Activated CD4-positive, alpha-beta T cell treated with anti-CD3 and anti-CD28 coated beads, Interleukin-2, amount 10 ng/mL, durations not matched to agents 7 days and 5 days (primary cell): ENCODE measurements at places on chromosomes 5 and 9. TPM values are rescaled to one million over a fixed set of nuclear protein-coding genes. Genes with fewer than 3 reads are reported as not detected.

DNA sequence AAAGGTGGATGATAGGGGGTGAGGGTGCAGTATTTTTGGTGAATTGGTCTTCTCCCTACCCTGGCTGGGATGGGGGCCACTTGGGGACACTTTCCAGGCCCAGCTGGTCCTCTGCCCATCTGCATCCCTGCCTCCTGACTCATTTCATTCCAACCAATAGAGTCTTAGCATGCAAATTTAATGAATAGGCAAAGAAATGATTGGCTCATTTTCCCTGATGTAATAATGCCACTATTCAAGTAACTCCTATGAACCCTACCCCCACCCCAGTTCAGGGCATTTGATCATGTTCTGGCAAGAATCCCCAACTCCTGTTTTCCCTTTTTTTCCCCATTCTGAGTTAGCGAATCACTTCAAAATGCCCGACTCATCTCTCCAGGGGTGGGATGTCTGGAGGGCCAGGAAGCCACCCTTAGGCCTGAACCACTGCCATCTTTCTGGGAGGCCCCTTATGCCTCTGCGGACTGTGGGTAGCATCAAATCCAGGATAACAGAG, 56.7 kb downstream of the PCDH1 start:
- peaks cover 20% of the 10 kb centered on the region for H3K27me3 ChIP-seq
- H3K36me3 ChIP-seq, result no peaks in the 10 kb centered on the region
- H3K4me1 ChIP-seq, result no peaks in the 10 kb centered on the region
- DNase-seq, result no peak
- no peak overlapping the region for H3K27ac ChIP-seq

DNA sequence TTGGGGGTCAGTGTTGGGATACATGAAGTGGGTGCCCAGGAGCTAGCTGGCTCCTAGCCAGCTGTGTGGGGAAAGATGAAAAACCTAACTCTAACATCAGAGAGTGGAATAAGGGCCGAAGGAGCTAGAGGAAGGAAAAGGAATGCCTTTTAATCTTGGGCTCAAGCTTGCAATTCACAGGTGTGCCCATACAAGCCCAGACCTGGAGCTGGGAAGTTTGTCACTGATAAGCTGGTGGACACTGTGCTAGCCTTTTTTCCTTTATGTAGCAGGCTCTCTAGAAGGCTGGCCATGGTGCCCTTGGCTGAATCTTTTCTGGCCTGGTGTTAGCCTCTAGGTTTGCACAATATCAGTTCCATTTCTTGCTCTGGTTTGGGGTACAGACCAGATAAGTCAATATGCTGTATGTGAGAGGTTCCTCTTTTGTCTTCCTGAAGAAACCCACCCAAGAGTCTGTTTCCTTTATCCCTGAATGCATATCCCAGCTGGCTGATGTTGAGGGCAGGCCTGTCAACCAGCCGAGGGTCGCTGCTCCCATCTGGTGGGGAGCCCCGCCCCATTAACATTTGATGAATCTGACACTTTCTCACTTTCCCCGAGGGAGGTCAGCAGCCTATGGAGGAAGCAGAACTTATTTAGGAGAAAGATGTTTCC, 92.4 kb upstream of the CXCL14 start:
- H3K36me3 ChIP-seq, result no peaks in the 10 kb centered on the region
- H3K4me1 ChIP-seq, result peaks cover 3% of the 10 kb centered on the region
- H3K4me3 ChIP-seq, result no peak overlapping the region
- H3K27me3 ChIP-seq, result peaks cover 26% of the 10 kb centered on the region
- no peak overlapping the region for H3K27ac ChIP-seq
- no peak for DNase-seq

SPATA9 gene
- total RNA-seq, result not detected

DNA sequence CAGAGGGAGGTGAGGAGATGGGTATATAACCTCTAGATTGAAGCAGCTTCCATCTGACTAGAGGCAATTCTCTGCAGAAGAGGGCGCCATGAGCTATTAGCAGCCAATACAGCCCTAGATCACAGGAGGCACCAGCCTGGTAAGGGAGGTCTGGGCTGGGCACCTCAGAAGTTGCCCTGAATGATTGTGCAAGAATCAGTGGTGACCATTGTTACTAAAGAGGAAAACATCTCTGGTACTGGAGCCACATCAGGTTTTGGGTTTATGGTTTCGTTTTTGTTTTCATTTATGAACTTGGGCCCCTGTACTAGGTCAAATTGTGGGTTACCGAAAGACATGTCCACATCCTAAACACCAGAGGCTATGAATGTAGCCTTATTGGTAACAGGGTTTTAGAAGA, 342.0 kb downstream of the MLLT3 start:
- H3K4me3 ChIP-seq, result no peak overlapping the region
- no peak overlapping the region for H3K27ac ChIP-seq
- peaks cover 39% of the 10 kb centered on the region for H3K36me3 ChIP-seq
- no peak for DNase-seq
- no peaks in the 10 kb centered on the region for H3K27me3 ChIP-seq
- H3K4me1 ChIP-seq, result peaks cover 13% of the 10 kb centered on the region

GRCh38 chr9:120692901-120693699, 21.2 kb downstream of the MEGF9 start:
- H3K27me3 ChIP-seq, result no peaks in the 10 kb centered on the region
- DNase-seq, result no peak
- peaks cover 27% of the 10 kb centered on the region for H3K4me1 ChIP-seq

- peaks cover 10% of the 10 kb centered on the region for H3K36me3 ChIP-seq
- no peak for DNase-seq
- no peak overlapping the region for H3K4me3 ChIP-seq
- no peaks in the 10 kb centered on the region for H3K27me3 ChIP-seq
- H3K4me1 ChIP-seq, result peaks cover 4% of the 10 kb centered on the region
Measured at GRCh38 chr5:94693043-94693822, 74.8 kb downstream of the SLF1 start.

- H3K27me3 ChIP-seq, result no peaks in the 10 kb centered on the region
- H3K4me3 ChIP-seq, result no peak overlapping the region
- H3K4me1 ChIP-seq, result no peaks in the 10 kb centered on the region
- no peak for DNase-seq
- H3K27ac ChIP-seq, result no peak overlapping the region
Measured at GRCh38 chr9:2317591-2317990, 302.4 kb downstream of the SMARCA2 start.

GRCh38 chr5:177598477-177598876, 1.5 kb upstream of the B4GALT7 start:
- no peaks in the 10 kb centered on the region for H3K27me3 ChIP-seq
- H3K4me3 ChIP-seq, result peak overlapping the region; percentile 74
- H3K36me3 ChIP-seq, result peaks cover 32% of the 10 kb centered on the region
- no peak for DNase-seq
- H3K27ac ChIP-seq, result peak overlapping the region; percentile 52

DNA sequence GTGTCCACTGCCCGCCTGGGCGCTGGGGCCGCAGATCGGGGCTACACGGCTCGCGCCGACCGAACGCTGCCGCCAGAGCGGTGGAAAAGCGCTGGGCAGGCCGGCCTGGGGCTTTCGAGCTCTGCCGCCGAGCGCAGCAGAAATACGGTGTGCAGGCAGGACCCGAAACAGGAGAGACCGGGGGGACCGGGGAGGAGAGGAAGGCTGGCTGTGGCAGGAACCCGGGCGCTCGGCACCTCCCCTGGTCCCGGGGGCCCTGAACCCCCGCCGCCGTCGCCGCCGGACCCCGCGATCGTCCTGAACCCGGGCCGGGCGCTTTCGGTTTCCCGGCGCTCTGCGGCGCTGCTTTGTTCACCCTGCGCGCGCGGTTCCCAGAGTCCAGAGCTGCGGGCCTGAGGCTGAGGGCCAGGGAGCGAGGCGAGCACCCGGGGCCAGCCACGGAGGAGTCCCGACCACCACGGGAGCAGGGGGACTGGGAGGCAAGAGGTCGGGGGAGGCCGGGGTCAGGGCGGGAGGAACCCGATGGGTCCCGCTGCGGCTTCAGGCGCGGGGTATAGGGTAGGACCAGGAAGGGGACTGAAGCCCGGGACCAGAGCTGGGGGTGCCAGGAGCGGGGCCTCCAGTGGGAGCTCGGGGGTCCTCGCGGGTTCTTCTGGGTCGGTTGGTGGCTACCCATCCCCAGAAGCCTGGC, 12.0 kb downstream of the IRX2 start:
- H3K36me3 ChIP-seq, result no peaks in the 10 kb centered on the region
- H3K27ac ChIP-seq, result no peak overlapping the region
- peaks cover 59% of the 10 kb centered on the region for H3K27me3 ChIP-seq

- no peak overlapping the region for H3K27ac ChIP-seq
- DNase-seq, result no peak
Measured at GRCh38 chr9:126791406-126792230, 13.2 kb upstream of the ZBTB43 start.

CACNA1B gene
- total RNA-seq, result not detected

- H3K27ac ChIP-seq, result no peak overlapping the region
- H3K4me3 ChIP-seq, result no peak overlapping the region
- DNase-seq, result no peak
Measured at GRCh38 chr9:8750639-8751051, 951.1 kb upstream of the DMAC1 start.

NR4A3 gene
- total RNA-seq, result 0.17 TPM

GRCh38 chr9:116163293-116164055, 9.9 kb downstream of the PAPPA start:
- H3K36me3 ChIP-seq, result no peaks in the 10 kb centered on the region
- no peak for DNase-seq
- peaks cover 6% of the 10 kb centered on the region for H3K27me3 ChIP-seq

MEIKIN gene
- not detected for total RNA-seq

DNA sequence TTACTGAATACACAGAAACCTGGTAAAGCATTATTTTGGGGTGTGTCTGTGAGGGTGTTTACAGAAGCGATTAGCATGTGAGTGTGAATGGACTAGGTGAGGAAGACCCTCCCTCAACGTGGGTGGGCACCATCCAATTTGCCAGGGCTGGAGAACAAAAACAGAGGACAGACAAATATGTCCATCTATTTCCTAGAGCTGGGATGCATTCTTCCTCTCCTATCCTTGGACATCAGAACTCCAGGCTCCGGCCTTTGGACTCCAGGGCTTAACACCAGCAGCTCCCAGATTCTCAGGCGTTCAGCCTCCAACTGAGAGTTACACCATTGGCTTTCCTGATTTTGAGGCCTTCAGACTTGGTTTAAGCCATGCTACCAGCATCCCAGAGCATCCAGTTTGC, 65.8 kb upstream of the CHD1 start:
- H3K4me3 ChIP-seq, result no peak overlapping the region
- no peaks in the 10 kb centered on the region for H3K27me3 ChIP-seq
- no peak overlapping the region for H3K27ac ChIP-seq
- H3K4me1 ChIP-seq, result peaks cover 7% of the 10 kb centered on the region
